ENCODE measurements at places on chromosomes 1 and 21.

DNA sequence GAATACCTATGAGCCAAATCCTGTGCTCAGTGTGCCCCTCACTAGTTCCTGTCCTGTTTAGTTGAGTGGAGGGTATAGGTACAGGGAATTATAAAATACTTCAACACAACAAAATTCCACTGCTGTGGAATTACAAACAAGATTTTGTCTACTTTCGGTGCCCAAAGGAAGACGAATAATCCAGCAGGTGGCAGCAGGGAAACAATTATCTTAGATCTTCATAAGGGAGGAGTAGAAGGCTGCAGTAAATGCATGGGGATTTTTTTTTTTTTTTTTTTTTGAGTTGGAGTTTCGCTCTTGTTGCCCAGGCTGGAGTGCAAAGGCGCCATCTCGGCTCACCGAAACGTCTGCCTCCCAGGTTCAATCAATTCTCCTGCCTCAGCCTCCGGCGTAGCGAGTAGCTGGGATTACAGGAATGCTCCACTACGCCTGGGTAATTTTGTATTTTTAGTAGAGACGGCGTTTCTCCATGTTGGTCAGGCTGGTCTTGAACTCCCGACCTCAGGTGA is 2.0 kb upstream of the PIP5K1A start:
- peak; percentile 46 for DNase-seq

GRCh38 chr1:183720028-183720427 is 66.9 kb upstream of the APOBEC4 start:
- DNase-seq, result no peak

- DNase-seq, result no peak
Observed at GRCh38 chr1:22816803-22817202, 106.2 kb downstream of the EPHB2 start.

- no peak for DNase-seq
Observed at GRCh38 chr1:245488346-245489129, 333.8 kb downstream of the KIF26B start.

DNA sequence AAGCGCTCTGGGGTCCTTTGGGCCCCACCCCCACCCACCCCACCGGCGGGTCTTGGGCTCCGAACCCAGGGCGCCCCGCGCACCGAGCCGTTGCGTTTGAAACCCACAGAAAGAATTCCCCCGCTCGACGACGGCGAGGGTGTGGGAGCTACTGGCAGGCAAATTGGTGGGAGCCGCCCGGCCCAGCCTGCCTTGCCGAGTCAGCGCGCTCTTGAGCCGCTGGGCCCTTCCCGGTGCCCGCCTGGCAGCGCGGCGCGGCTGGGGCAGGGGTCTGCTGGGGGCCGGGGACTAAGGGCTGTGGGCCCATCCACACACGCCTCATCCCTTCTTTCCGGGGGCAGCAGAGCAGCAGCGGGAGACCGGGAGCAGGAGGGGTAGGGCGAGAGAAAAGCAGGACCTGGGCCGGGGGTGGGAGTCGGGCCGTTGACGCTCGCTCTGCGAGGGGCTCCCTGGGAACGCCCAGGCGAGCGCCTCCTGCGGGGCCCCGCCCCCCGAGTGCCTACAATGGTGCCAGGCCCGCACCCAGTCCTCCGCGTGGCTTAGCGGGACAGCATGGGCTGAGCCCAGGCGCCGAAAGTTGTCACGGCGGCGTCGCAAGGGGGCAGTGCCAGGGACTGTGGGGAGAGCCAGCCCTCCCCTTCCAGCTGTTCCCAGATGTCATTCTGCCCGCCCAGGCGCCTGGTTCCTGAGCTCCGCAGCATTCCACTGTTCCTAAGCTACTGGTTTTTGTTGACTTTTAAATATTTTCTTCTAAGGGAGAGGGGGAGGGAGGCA is at the start of gene C1orf94:
TSS of gene C1orf94 (plus strand) at position 78 of the 774 bp plus-strand sequence. CDS start 883 bp downstream, outside the sequence.
- DNase-seq, result no peak

DNA sequence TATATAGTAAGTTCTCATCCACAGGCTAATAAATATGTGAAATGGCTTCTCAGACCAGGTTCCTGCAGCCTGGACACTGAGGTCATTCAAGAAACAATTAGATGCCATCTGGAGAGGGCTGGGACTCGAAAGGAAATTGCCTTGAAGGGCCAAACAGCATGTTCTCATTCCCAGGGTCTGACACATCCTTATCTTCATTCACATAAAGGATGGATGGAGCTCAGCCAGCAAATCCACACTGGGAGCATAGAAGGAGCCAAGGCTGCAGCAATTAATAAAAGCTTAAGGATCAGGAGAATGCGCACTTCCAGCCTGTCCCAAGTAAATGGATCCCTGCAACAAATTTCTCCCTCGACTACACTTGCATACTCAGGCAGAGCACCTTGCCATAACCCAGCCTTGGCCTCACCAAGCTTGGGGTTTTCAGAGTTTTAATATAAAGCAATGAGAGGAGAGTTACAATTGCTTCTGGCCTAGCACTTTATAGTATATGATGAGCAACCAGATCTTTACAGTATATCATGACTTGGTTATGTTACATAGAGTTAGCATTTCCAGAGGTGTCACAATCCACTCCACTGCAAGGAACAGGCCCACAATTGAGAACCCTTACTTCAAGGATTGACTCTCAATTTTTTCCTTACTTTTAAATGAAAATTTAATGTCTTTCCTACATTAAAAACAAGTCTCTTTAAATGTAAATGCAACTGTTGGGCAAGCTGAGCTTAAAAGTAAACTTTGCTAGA is 55.9 kb downstream of the BCAR3 start:
- no peak for DNase-seq

DNA sequence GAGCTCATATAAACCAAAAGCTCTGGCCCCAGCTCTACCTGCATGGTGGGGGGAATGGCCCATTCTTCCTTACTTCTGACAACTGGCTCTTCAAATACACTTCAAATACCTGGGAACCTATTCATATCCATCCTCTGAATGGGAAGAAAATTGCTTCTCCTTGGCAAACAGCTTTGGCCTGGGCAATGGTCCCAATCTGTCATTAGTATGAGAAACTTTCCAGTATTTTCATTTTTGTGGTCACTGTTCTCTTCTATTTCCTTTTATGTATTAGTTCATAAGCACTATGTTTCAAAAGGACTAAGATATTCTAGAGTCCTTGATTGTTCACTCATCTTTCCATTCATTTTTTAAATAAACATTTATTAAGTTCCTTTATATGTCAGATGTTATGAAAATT is 5.2 kb upstream of the HSD3B2 start:
- no peak for DNase-seq

DNA sequence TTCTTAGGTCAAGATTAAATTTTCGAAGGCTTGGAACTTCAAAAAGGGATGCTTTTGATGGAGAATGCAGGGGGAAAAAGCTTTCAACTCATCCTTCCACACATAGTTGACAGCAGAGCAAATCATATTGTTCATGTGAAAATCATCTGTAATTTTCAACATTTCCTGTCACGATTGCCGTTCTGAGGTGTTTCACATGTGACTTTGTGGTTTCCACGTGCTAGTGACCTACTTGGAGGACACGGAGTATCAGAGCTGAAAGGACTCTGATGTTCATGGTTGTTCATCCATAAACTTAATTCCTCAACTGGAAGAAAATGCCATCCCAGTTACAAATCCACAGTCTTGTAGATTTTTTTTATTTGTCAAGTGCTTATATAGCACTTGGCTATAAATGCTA is 79.1 kb downstream of the ZP4 start:
- DNase-seq, result no peak

DNA sequence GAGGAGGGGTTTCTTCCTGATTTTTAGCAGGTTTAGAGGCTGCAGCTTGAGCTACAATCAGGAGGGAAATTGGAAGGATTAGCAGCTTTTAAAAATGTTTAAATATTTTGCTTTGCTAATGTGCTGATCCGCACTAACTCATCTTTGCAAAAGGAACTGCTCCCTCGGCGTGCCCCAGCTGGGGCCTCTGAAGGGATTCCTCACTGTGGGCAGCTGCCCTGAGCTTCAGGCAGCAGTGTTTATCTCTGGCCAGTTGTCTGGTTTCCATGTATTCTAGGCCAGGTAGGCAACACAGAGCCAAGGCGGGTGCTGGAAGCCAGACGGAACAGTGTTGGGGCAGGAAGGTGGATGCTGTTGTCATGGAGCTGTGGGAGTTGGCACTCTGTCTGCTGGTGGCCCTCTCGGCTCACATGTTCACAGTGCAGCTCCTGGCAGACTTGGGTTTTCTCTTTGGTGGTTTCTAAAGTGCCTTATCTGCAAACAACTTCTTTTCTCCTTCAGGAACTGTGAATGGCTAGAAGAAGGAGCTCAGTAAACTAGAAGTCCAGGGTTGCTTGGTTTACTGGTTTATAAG is 18.9 kb downstream of the NECAP2 start:
- DNase-seq, result no peak

GRCh38 chr1:70542856-70543255 is 131.8 kb downstream of the CTH start:
- DNase-seq, result no peak

- no peak for DNase-seq
Observed at GRCh38 chr1:220500372-220500771, 27.6 kb upstream of the MARK1 start.

DNA sequence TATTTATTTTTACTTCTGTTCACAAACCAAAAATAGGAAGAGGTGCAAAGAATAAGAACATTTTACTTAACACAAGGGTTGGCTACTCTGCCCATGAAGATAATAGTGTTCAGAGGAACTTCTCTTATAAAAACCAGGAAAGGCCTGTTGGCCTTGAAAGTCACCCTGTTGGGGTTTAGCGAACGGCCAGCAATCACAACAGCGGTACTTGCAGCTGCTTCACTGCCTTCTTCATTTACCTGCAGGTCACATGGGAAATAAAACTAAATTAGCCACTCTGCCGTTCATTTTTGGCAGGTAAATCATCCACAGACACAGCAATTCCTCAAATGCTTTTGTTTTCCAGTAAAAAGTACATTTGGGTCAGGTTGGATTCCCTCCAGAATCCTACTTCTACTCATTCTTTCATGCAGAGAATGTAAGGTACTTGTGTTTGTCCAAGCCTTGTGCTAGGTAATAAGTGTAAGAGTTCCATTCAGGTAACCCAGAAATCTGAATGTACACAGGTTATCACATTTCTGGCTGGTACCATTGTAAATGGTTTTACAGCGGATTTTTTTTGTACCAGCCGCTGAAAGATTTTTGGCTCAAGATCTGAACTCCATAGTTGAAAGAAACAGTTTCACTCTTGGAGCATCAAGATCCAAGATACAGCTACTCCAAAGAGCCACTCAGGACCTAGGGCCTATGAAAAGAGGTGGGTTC is 13.1 kb downstream of the SERPINC1 start:
- DNase-seq, result no peak

DNA sequence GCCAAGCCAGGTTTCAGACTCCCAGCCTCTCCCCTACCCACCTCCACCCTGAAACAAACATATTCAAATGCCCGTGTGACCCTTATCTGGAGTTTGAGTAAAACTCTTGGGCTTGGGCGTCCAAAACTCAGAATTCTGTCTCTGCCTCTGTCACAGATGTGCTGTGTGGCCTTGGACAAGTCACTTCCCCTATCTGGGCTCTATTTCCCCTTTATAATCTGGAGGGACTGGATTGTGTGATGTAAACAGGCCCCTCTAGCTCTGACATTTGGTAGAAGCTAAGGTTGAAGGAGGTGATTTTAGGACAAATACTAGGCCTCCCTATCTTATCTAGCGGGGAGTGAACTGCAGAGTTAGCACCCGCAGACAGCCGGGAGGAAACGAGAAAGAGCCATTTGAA is 67.5 kb downstream of the IGSF21 start:
- no peak for DNase-seq

DNA sequence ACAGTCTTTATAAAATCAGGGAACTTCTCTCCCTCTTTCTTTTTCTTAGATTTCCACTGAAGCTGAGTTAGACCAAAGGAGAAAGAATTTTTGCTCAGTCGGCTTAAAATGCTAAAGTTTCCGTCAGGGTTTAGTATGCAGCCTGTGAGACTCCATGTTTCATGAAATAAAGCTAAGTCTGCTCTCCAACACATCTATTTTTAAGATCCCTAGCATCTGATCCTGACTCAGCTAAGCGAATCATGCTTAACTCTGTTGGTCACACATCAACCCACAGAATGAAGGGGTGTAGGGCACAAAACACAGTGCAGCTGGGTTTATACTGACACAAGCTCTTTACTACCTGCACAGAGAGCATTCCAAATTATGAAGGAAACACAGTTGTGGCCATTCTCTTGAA is 102.4 kb upstream of the ZNF281 start:
- DNase-seq, result no peak

- no peak for DNase-seq
Observed at GRCh38 chr1:12342401-12343003, 112.7 kb downstream of the VPS13D start.

DNA sequence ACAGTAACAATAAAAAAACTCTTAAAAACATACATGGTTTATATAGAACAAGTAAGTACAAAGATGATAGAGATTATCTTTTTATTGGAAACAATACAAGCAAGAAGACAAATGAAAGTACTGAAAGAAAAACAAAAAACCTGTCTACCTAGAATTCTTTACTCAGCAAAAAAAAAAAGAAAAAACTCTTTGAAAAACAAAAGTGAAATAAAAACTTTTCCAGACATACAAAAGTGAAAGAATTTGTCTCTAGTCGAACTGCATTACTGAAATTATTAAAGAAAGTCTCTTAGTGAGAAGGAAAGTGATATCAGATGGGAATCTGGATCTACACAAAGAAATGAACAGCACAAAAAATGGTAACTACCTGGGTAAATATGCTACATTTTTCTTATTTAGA is 2.7 kb upstream of the HMCN1 start:
- no peak for DNase-seq

DNA sequence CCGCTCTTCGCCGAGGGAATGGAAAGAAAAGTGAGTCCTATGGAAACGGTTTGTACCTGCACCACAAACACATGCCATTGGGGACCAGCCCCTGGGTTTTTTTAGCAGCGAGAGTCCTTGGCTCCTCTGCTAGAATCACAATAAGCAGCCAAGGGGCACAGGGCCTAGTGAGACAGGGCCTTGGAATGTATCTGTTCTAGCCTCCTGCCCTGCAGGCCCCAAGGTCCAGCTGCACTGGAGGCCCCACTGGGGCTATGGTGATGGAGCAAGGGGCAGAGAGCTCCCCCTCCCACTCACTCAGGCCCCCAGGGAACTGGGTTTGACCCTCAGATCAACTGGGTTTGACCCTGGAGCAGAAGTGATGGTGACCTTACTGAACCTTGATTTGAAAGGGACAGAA is 14.4 kb downstream of the SHISA4 start:
- DNase-seq, result no peak

DNA sequence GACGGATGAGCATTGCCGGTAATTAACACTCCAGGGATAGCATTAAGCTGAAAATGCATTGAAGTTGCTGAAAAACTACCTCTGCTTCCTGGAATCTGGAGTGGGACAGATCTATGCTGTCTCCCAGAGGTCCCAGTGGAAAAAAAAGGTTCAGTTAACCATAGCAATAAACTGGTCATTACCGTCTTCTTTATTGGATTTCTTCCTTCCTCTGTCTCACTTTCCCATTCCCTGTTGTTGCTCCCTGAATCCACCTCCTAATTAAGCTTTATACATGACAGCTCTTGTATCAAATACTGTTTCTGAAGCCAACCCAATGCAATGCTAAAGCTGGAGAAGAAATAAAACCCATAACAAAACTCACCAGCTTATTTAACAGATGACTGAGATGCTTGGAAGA is 1805.9 kb downstream of the NCAM2 start:
- DNase-seq, result no peak

Measured in CD8-positive, alpha-beta memory T cell (primary cell).